ENCODE measurements at places on chromosomes 2 and 18.
A peak's percentile ranks its signal among the peaks of the same experiment; 100 is the strongest.

DNA sequence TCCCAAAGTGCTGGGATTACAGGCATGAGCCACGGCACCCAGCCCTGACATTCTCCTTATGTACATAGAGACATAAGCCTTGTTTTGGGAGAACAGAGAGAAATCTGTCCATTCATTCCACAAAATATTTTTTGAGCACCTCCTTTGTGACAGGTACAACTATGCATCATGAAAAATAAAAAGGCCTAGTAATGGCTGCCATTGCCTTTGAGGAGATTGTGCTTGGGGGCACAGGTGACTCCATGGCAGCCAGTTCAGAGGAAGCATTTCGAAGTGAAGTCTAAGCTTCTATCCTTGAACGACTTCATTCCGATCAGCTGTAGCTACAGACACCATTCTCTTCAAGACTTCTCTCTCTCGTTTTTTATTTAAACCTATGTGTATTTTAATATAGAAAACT lies 10.5 kb upstream of the MYCN start:
- DNase-seq, result no peak

GRCh38 chr18:45589356-45590035 lies 25.8 kb upstream of the SLC14A2 start:
- DNase-seq, result no peak

DNA sequence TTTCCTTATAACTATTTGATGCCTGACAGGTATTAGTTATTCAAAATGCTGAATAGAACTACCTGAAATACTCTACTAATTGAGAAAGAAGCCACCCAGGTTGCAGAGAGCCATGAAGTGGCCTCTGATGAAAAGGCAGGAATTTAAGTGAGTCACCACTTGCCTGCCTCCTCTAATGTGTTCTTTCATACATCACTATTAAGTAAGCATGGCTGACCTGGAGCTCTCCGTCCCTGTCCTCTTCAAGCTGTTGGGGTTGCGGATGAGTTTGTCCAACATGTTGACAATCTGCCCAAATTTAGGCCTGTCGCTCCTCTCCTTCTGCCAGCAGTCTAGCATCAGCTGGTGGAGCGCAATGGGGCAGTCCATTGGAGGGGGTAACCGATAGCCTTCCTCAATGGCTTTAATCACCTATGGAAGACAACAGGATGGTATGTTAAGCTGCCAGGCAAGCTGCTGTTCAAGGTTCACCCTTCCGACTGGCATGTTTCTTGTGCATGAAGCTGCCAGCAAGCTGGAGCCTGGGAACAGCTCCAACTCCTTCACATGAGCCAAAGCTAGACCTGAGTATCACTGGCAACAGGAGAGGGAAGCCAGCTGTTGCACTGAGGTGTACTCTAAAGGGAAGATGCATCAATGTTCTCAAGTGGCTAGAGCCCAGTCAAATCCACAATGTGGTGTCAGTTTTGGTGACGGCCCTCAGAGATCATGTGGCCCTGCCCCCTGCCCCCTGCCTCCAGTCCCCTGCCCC lies 142.2 kb downstream of the EPHA4 start:
- peak; percentile 66 for DNase-seq

- DNase-seq, result no peak
Measured at GRCh38 chr2:102063487-102063911, 71.7 kb downstream of the IL1R2 start.

DNA sequence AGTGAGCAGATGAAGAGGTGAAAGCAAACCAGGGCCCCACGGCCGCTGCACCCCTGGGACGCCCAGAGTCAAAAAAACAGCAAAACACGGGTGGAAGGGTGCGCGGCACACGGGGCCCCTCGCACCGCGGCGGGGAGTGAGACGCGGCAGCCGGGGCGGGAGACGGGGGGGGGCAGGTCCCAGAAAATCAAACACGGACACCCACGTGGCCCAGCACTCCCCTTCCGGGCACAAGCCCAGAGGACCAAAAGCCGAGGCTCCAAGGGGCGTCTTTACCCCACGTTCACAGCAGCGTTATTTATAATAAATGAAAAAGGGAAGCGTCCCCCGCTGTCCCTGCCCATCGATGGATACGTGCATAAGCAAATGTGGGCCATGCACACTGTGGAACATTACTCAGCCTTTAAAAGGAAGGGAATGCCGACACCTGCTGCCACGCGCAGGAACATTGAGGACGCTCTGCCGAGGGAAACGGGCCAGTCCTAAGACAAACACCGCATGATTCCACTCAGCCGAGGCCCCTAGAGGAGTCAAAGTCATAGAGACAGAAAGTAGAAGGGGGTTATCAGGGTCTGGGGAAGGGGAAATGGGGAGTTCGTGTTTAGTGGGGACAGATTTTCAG lies 677 bp upstream of the COPS9 start:
- no peak for DNase-seq

DNA sequence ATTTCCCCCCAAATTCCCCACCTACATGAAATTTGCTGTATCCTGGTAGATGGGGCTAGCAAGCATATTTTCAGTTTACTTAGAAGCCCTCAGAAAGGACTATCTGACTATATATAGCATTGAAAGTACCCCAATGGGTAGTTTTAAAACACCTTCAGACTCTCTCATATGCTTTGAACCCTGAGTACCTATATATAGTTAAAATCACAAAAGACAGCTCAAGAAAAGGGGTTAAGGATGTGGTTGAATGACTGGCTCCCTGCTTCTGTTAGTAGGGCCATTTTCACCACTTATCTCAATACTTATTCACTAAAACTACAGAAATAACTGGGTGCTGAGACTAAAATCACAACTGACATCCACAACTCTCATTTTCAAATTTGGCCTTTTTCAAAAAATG lies 18.5 kb downstream of the WDPCP start:
- no peak for DNase-seq

DNA sequence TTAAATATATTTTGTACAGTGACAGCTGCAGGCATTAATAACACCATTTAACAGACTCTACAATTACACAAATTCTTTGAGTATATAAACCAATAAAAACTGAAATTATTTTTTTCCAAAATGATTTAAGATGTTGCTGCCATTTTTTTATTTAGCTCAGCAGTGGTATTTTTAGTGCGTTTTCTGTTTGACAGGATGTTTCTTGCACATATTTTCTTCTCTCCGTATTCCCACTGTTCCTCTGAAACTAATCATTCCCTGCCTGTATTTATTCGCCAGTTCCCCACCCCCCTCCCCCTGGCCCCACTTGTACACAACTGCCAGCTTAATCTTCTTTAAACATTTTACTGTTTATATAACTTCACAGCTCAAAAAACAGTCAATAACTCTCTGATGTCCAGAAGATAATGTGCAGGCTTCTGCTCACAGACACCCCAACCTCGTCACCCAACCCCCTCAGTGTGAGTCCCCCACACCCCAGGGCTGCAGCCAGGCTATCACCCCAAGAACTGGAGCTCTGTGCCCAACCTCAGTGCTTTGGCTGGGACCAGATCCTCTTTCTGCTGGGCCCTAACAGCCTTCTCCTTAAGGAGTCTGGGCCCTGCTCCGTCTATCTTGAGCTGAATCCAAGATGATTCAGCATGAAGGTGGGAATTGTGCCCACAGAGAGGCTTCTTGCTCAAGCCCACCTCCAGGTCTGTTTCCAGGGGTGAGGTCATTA lies 41.6 kb upstream of the MAP4K4 start:
- DNase-seq, result no peak

DNA sequence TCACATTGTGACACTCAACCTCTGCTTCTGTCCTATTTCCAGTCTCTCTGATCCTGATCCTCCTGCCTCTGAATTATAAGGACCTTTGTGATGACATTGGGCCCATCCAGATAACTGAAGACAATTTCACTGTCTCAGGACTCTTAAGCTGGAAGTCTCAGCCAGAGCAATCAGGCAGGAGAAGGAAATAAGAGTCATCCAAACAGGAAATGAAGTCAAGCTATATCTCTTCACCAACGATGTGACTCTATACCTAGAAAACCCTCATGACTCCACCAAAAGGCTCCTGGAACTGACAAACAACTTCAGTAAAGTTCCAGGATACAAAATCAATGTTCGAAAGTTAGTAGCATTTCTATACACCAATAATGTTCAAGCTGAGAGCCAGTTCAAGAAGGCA lies 29.3 kb upstream of the TWIST2 start:
- no peak for DNase-seq

- no peak for DNase-seq
Measured at GRCh38 chr2:199663157-199663556, 187.8 kb downstream of the FTCDNL1 start.

GRCh38 chr2:48566592-48567310 lies 36.8 kb downstream of the STON1 start:
- no peak for DNase-seq

DNA sequence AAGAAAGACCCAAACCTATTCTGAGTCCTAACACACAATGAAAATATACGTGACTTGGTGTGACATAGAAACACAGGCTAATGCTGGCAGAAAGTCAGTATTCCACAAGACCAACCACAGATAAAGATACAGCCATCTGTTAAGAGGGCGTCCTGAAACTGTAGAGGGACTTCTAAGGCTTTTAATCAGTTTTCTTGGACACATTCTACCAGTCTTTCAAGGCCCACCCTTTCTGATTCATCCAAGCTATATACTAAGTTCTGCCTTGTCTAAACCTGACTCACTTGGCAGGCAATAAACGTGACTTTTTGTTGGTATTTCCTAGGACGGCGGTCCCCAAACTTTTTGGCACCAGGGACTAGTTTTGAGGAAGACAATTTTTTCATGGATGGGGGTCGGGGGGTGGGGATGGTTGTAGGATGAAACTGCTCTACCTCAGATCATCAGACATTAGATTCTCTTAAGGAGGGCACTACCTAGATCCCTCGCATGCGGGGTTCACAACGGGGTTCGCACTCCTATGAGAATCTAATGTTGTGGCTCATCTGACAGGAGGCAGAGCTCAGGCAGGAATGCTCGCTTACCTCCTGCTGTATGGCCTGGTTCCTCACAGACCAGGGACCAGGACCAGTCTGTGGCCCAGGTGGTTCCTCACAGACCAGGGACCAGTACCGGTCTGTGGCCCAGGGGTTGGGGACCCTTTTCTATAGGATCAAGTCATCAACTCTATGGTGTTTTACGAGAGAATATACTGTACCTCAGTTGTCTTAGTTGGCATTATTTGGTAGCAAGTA lies 61.4 kb downstream of the SP3 start:
- DNase-seq, result no peak

DNA sequence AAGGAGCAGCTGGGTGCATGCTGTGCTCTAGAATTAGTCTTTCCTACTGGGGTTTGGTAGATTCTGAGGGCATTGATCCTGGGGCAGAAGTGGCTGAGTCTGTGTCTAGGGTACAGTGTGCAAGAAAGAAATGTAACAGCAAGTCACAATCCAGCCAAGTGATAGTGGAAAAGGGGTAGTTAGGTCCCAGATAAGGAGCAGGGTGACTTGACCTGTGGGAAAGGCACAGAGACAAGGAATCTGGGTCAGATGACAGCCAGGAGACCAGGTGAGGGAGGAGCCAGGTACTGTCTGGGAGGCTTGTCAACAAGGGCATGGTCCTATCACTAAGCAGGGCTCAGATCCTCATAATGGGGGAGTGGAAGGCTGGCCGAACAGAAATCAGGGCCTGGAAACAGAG lies 8.1 kb downstream of the IL37 start:
- no peak for DNase-seq

- DNase-seq, result no peak
Measured at GRCh38 chr2:55416786-55417568, 2.7 kb downstream of the CCDC88A start.

DNA sequence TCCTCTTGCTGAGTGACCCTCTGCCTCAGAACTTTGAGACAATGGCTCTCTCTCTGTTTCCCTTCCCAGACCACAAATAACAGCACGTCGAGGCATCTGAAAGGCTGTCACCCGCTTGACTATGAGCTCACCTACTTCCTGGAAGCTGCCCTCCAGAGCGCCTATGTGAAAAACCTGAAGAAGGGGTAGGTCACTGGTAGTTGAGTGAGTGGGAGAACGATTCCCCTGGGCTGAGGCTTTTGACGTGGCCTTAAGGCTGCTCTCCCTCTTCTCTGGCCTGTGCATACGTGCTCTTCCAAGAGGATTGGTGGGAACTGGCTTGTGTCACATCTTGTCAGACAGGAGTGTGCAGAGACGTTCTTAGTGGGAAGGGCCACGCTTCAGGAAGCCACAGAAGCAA lies 63.1 kb upstream of the MCFD2 start:
- no peak for DNase-seq

DNA sequence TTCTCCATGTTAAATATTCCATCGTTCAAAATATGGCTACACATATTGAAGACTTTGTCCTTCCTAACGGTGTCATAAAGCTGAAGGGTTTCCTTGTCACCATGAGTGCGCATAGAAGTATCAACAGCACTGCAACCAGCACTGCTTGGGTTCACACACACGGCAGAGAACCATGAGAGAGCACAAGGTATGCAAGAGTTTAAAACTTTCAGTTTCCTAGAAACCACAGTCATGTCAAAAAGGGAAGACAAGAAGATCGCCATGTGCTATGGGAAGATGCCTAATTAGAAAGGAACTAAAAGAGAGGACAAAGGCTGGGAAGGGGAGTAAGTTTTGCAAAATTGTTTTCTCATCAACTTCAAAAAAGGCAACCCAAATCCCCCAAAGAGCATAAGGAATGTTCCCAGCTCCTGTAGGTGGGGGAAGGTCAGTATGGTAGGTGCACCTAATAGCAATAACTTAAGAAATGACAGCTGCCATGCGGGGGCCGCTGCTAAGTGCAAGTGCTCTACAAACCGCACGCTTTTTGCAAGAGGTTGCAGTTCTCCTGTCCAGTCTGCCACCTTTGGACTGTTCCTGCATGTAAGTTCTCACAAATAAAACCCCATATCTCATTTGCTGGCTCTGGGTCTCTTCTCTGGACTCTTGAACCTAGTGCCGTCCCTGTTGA lies 136.8 kb downstream of the TMEM163 start:
- no peak for DNase-seq
